ENCODE measurements at places on chromosomes 3 and 15. TPM values are rescaled to one million over a fixed set of nuclear protein-coding genes. Genes with fewer than 3 reads are reported as not detected.

SAXO2 gene
- total RNA-seq: 0.58 TPM

GRCh38 chr15:39854161-39854560 lies 65.9 kb downstream of the GPR176 start:
- no peak for DNase-seq

DNA sequence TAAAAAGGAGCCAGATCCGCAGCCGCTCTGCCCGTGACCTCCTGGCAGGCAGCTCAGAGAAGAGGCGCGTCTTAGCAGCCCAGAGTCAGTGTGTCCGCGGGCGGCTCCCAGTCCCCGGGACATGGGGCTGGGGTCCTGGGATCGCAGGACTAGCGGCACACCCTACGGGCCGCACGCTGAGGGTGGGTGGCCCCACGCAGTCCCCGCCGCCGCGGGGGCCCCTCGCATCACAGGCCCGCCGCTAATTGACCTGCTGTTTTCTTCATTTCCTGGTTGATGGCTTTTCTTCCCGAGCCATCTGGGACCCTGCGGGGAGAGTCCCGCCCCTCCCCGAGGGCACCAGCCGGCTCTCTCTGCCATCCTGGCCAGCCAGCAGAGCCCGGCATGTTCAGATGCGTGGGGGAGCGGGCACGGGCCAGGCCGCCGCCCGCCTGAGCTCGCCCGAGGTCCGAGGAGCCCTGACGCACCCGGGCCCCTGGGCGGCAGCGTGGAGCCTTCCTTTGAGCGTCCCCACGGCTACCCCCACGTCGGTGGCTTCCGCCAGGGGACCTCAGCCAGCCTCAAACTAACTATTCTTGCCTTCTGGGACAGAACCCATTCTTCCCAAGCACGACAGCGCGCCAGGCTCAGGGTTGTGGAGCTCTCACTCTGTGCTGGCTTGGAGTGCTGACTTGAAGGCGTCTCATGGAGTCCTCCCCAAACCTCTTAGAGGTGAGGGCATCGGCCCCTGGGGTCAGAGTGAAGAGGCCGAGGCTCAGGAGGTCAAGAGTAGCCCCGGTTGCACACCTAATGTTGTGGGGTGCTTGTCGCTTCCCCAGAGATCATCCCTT lies 34.6 kb upstream of the CACNA2D3 start:
- no peak for DNase-seq

- DNase-seq: no peak
Observed at GRCh38 chr3:55294557-55294956, 192.5 kb downstream of the WNT5A start.

- peak; percentile 21 for DNase-seq
Observed at GRCh38 chr3:88005066-88005465, 53.7 kb downstream of the CGGBP1 start.

NR2E3 gene
- not detected for total RNA-seq

DNA sequence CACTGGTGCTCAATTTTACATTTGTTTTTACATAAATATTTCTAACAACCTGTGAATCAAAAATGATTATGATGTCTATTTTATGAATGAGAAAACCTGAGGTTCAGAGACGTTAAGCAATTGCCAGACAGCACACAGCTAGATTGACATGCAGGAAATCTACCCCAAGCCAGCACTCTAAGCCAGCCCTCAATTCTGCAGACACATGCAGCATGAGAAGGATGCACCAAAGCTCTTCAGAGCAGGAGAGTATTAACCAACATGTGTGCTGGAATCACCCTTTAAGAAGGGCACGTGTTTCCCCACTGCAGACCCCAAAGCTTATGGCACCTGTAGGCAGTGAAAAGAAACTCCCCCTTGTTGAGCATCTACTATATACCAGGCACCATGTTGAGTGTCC lies 126.1 kb upstream of the ARHGEF3 start:
- DNase-seq: no peak

- no peak for DNase-seq
Observed at GRCh38 chr3:130342821-130343661, 2.4 kb upstream of the COL6A5 start.

RIOX2 gene
- total RNA-seq: 25.3 TPM
